Upper lobe of left lung (tissue), 6 donors: ENCODE measurements at places on chromosomes 5 and 9. TPM values are rescaled to one million over a fixed set of nuclear protein-coding genes. Genes with fewer than 3 reads are reported as not detected.

GRCh38 chr9:98374385-98375051 lies 119.1 kb upstream of the TBC1D2 start:
- H3K4me3 ChIP-seq = no peak overlapping the region
- H3K27me3 ChIP-seq = no peaks in the 10 kb centered on the region
- H3K27ac ChIP-seq = no peak overlapping the region
- no peak for DNase-seq
- no peaks in the 10 kb centered on the region for H3K36me3 ChIP-seq
- H3K4me1 ChIP-seq = no peaks in the 10 kb centered on the region

GRCh38 chr9:121289026-121289771 lies 21.2 kb downstream of the GSN start:
- no peaks in the 10 kb centered on the region for H3K36me3 ChIP-seq
- no peaks in the 10 kb centered on the region for H3K27me3 ChIP-seq
- H3K27ac ChIP-seq = peak overlapping the region; percentile 95

GRCh38 chr9:125399165-125399564 lies 137.5 kb downstream of the GAPVD1 start:
- H3K4me3 ChIP-seq = no peak overlapping the region
- H3K27me3 ChIP-seq = no peaks in the 10 kb centered on the region
- H3K4me1 ChIP-seq = no peaks in the 10 kb centered on the region
- H3K36me3 ChIP-seq = no peaks in the 10 kb centered on the region
- H3K27ac ChIP-seq = no peak overlapping the region
- no peak for DNase-seq

- no peak for DNase-seq
- no peaks in the 10 kb centered on the region for H3K27me3 ChIP-seq
- no peaks in the 10 kb centered on the region for H3K36me3 ChIP-seq
- H3K4me1 ChIP-seq = no peaks in the 10 kb centered on the region
Observed at GRCh38 chr5:148633067-148633377, 21.3 kb downstream of the HTR4 start.

GRCh38 chr9:20442461-20443319 lies 179.6 kb downstream of the MLLT3 start:
- no peaks in the 10 kb centered on the region for H3K4me1 ChIP-seq
- DNase-seq = no peak
- no peak overlapping the region for H3K4me3 ChIP-seq
- no peaks in the 10 kb centered on the region for H3K36me3 ChIP-seq
- no peak overlapping the region for H3K27ac ChIP-seq

DNA sequence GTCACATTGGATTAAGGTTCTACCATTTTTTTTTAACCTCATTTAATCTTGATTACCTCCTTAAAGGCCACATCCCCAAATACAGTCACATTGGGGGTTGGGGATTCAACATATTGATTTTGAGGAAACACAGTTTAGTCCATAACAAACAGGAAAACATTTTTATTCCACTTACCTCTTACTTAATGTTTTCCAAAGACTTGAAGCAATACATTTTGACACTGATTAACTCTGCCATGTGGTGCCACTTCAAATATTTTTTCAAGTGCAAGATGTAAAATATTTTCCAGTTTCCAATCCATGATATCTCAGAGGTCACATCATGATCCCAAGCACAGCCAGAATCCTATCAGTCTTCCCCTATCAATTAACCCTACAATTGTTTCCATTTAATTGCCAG lies 548.0 kb downstream of the CSNK1G3 start:
- DNase-seq = no peak
- peaks cover 30% of the 10 kb centered on the region for H3K4me1 ChIP-seq
- no peaks in the 10 kb centered on the region for H3K27me3 ChIP-seq
- H3K4me3 ChIP-seq = no peak overlapping the region

- H3K27ac ChIP-seq = peak overlapping the region; percentile 86
- no peaks in the 10 kb centered on the region for H3K36me3 ChIP-seq
- no peaks in the 10 kb centered on the region for H3K27me3 ChIP-seq
- peak; percentile 96 for DNase-seq
- peaks cover 29% of the 10 kb centered on the region for H3K4me1 ChIP-seq
- peak overlapping the region; percentile 38 for H3K4me3 ChIP-seq
Observed at GRCh38 chr9:104991144-104991953, 63.4 kb upstream of the ABCA1 start.

DNA sequence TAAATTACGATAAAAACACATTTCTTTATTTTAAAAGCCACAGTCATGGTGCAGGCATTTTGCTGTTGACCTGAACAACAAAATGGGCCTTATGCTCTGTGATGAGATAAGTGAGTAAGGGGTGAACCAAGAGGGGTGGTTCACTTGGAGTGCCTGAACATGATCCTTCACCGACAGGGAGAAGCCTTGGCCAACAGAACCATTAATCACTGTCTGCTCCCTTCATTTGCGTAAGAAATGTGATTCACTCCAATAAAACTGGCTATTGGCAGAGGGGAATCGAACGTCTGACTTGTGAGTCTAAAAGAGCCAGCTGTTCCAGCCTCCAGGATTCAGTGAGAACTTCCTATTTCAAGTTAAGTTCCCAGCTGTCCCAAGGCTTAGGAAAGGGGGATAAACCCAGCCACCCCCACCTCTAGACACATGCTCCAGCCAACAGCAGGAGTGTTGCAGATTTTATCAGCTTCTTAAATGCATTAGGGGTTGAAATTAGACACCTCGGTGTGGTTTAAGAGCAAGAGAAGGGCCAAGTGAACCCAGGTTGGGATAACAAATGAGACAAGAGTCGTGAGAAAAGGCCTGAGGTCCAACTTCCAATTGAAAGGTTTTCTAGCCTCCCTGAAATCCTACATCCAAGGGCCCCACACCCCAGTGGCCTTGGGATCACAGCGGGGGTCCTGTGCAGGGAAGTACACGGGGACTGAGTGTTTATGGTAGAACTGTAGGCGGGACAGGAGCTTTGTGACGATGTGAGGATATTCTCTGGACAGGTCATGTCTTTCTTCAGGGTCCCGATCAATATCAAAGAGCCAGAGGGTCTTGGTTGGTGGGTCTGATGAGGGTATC lies 131.4 kb upstream of the LHFPL2 start:
- H3K27ac ChIP-seq = no peak overlapping the region
- DNase-seq = no peak
- no peaks in the 10 kb centered on the region for H3K4me1 ChIP-seq
- no peaks in the 10 kb centered on the region for H3K27me3 ChIP-seq
- H3K4me3 ChIP-seq = no peak overlapping the region
- no peaks in the 10 kb centered on the region for H3K36me3 ChIP-seq

The DMRT3 gene
- not detected for total RNA-seq

The PCDHA4 gene
- total RNA-seq = 2.3 TPM
